ENCODE measurements at places on chromosomes 7 and 10. TPM values are rescaled to one million over a fixed set of nuclear protein-coding genes. Genes with fewer than 3 reads are reported as not detected.

FKBP6 gene
- not detected for total RNA-seq

RSPH10B2 gene
- total RNA-seq, result 2.1 TPM

AKR1C3 gene
- total RNA-seq, result 438 TPM

NPSR1 gene
- total RNA-seq, result not detected

ADCYAP1R1 gene
- total RNA-seq, result under 0.01 TPM

CADPS2 gene
- total RNA-seq, result 82.9 TPM

RAPGEF5 gene
- total RNA-seq, result 258 TPM

C10orf53 gene
- not detected for total RNA-seq

EIF4H gene
- total RNA-seq, result 300 TPM

WNT8B gene
- total RNA-seq, result not detected

MRLN gene
- total RNA-seq, result not detected

STEAP1B gene
- total RNA-seq, result 2.9 TPM

ERCC6 gene
- 12.7 TPM for total RNA-seq

ANKRD26 gene
- total RNA-seq, result 6.1 TPM

IFIT2 gene
- 8.9 TPM for total RNA-seq

HHEX gene
- 50.5 TPM for total RNA-seq

ITGA8 gene
- 10.9 TPM for total RNA-seq

C7orf57 gene
- total RNA-seq, result not detected

GLI3 gene
- under 0.01 TPM for total RNA-seq

ZNF511 gene
- 21.4 TPM for total RNA-seq

PLAU gene
- 1.2 TPM for total RNA-seq

HSPB1 gene
- 107 TPM for total RNA-seq

SFMBT2 gene
- total RNA-seq, result 0.76 TPM

NOM1 gene
- 15.9 TPM for total RNA-seq

RHOBTB1 gene
- 30.9 TPM for total RNA-seq

CPEB3 gene
- 1.6 TPM for total RNA-seq

SNCG gene
- total RNA-seq, result 153 TPM

NCF1 gene
- not detected for total RNA-seq

SLC25A28 gene
- 11.9 TPM for total RNA-seq

AGR2 gene
- total RNA-seq, result not detected

ACSM6 gene
- not detected for total RNA-seq

CALN1 gene
- 2.4 TPM for total RNA-seq

OR13A1 gene
- not detected for total RNA-seq

HPSE2 gene
- total RNA-seq, result not detected

AMZ1 gene
- under 0.01 TPM for total RNA-seq

TMEM270 gene
- not detected for total RNA-seq

PON3 gene
- total RNA-seq, result 0.11 TPM

PKD2L1 gene
- not detected for total RNA-seq

NEURL1 gene
- total RNA-seq, result 0.09 TPM

NME8 gene
- not detected for total RNA-seq

HABP2 gene
- total RNA-seq, result 0.09 TPM

MYL10 gene
- not detected for total RNA-seq

SH2D4B gene
- under 0.01 TPM for total RNA-seq

ELFN1 gene
- 0.77 TPM for total RNA-seq
